Coronary artery (tissue), 2 donors: ENCODE measurements at places on chromosomes 4 and X.
A peak's percentile ranks its signal among the peaks of the same experiment; 100 is the strongest.

GRCh38 chr4:1786544-1787362 is 6.3 kb upstream of the FGFR3 start:
- DNase-seq: no peak

DNA sequence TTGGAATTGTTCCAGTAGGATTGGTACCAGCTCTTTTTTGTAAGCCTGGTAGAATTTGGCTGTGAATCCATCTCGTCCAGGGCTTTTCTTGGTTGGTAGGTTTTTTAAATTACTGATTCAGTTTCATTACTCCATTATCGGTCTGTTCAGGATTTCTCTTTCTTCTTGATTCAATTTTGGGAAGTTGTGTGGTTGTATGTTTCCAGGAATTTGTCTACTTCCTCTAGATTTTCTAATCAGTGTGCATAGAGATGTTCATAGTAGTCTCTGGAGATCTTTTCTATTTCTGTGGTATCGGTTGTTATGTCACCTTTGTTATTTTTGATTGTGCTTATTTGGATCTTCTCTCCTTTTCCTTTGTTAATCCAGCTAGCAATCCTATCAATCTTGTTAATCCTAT is 248.7 kb downstream of the ARHGAP10 start:
- no peak for DNase-seq

DNA sequence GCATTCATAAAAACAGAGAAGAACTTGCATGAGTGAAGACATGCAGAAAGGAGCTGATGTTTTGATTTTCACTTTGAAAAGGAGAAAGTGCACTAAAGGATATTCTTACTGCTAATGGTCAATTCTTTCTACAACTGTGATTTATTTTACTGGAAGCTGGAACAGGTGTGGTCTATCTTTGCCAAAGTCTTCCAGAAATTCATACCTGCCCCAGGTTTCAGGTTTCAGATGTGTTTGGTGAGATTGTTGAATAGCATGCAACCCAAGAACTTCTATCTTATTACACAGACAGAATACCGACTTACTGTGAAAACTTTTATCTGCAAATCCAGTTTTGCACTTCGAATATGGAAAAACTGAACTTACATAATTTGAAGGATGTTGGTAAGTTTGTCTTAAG is 388.3 kb downstream of the PDGFC start:
- DNase-seq: no peak

GRCh38 chr4:39931441-39931901 is 46.2 kb downstream of the PDS5A start:
- DNase-seq: no peak

- DNase-seq: no peak
Measured at GRCh38 chr4:152160225-152160800, 375.6 kb downstream of the FBXW7 start.

- no peak for DNase-seq
Measured at GRCh38 chrX:17944833-17945497, 83.9 kb upstream of the RAI2 start.

DNA sequence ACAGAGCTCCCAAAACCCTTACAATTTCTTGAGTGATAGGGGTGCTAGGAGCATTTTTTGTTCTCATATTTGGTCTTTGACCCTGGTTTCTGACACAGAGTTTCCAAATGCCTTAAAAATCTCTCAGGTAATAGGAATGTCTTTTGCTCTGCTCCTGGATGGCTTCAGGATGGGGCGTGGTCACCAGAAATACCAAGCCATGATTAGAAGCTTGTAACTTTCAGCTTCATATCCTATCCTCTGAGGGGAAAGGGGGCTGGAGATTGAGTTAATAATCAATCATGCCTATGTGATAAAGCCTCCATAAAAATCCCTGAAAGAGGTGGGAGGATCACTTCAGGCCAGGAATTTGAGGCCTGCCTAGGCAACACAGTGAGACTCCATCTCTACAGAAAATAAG is 34.6 kb upstream of the IL9R start:
- no peak for DNase-seq

DNA sequence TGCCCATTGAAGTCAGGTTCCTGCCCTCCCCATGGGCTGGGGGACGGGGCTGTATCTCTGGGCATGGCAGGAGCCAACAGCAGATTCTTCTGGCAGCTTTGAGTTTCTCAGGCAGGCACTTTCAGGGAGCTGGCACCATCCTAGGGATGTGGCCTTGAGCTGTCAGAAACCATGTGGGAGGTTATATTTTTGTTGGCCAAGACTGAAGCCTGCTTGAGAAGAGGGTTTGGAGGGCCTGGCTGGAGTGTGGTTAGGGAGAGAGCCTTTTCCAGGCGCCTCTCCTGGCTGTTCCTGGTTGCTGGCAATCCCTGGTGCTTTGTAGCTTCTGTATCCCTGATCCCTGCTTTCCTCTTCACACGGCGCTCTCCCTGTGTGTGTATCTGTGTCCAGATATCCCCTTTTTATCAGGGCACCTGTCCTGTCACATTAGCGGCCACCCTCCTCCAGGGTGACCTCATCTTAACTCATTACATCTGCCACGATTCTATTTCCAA is 30.6 kb upstream of the SORCS2 start:
- DNase-seq: peak; percentile 56

- DNase-seq: no peak
Measured at GRCh38 chrX:13367950-13368349, 48.1 kb upstream of the ATXN3L start.

DNA sequence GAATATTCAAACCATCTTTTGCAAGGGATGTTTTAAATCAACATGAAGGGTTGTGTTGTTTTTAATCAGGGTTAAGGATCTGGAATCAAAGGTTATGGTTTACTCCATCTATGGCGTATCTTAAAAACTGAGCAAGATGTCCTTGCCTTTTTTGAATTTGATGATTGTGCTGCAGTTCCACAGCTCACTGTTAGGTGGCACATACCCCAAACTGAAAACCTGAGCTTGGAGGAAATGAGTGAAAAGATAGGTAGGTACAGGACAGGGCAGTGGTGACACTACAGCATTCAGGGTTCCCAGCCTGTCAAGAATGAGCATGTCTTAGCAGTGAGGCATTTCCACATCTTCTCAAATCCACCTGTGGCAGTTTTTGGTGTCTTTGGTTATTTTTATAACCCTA is 13.1 kb upstream of the EOLA1 start:
- DNase-seq: no peak

GRCh38 chr4:128477540-128477939 is 189.9 kb upstream of the PGRMC2 start:
- no peak for DNase-seq

DNA sequence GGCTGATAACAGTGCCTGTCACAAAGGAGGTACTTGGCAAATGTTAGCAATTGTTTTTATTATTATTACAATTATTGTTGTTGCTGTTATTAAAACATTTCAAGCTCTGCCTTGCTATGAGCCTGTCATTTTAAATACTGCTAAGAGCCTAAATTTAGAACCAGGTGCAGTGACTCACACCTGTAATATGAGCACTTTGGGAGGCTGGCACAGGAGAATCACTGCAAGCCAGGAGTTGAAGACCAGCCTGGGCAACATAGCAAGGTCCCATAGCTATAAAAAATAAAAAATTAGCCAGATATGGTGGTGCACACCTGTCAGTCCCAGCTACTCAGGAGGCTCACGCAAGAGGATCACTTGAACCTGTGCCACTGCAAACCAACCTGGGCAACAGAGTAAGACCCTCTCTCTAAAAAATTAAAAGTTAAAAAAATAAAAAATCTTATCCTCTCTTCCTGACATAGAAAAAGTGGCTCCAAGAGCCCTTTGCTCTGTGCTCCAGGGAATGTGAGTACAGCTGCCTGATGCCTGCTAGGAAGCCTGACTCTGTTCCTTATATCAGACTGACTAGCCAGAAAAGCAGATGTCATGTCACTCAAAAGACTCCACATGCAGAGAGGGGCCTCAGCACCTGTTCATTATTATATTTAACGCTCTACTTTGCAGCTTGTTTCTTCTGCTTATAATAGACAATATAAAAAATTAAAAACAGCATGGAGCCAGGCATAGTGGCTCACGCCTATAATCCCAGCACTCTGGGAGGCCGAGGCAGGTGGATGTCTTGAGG is 234.0 kb downstream of the OPHN1 start:
- DNase-seq: no peak

DNA sequence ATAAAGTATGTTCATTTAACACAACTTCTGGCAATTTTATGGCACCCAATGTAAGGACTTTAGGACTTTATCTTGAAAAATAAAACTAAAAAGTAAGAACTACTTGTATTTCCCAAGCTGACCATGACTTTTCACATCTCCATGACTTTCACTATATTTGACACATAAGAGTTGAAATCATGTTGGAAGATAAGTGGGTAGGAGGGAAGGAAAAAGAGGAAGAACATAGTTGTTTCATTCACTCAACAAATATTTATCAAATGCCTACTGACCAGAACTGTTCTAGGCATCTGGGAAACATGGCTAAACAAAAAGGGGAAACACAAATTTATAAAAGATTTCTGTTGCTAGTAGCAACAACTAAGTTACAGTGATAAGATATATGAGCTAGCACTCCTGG is 16.0 kb downstream of the SCLT1 start:
- DNase-seq: no peak

DNA sequence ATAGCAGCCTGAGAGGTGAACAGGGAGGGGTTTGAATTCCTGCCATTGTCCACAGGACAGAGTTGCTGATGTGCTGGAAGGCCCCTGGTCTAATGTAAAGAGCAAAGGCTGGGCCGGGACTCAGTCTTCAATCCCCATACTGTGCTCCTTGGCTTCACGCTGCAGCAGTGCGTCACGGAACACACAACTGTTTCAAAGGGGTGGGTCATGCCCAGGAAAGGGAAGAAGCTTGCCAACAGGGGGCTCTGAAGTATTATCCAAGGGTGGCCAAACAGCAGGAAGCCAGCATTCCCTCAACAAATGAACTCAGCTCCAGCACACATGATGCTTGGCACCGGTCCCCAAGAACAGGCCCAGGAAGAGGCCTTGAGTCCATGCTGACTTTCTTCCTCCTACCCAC is 122.5 kb downstream of the NFKB1 start:
- DNase-seq: no peak
